ENCODE measurements at places on chromosomes 16 and 17.
A peak's percentile ranks its signal among the peaks of the same experiment; 100 is the strongest.

DNA sequence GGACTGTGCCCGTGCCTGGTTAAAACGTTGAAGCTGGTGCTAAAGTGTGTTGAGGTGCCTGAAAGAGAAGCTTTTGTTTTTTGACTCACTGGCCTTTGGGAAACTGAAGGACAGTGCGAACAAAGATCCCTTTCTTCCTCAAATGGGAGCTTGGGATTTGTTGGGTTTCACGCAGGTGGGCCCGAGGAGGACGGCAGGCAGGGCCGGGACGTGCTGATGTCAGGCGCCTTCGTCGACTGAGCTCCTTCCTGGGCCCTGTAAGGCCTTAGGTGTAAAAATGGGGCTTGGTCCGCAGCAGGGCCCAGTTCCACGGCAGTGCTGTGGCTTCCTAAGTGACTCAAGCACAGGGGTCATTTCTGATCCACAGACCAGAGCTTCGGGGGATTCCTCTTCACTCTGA, 106.9 kb downstream of the BANP start:
- DNase-seq: no peak

- DNase-seq: no peak
These were observed 249.7 kb upstream of the TBX2 start for GRCh38 chr17:61149862-61150362.

DNA sequence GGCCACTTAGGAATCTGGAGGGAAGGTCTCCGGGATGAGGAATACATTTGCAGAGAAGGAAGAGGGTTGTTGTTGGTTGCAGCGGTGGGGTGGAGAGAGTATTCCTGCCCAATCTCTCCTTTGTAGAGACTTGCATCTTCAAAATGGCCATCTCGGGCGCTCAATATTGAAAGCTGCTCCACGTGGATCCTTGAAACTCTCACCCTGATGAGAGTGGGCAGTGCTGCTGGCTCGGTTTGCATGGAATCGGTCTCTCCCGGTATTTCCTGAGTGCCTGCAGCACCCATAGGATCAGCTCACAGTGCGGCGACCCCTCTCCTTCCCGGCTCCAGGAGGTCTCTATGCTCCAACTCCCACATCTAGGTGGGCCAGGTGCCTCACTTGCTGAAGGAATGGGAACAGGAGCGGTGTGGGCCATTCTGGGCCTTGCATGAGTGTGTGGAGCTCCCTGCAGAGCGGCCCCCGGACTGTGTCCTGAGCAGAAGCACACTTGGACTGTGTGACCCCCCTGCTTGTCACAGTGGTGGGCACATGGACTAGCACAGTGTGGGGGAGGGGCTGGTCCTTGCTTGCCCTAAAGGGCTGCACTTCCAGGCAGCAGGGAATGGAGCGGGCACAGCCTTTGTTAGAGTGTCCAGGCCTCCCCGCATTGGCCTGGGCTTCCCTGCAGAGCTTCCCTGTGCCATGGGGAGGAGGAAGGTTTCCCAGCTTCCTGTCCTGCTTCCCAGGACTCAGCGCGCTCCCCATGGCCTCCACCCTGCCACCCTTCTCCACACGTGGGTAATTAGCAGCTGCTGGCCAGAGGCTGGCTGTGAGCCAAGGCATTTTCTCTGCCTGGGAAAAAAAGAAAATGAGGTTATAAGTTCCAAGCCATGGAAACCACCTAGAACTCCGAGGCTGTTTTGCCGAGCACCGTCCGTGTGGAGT, 139.3 kb downstream of the IRF8 start:
- no peak for DNase-seq

DNA sequence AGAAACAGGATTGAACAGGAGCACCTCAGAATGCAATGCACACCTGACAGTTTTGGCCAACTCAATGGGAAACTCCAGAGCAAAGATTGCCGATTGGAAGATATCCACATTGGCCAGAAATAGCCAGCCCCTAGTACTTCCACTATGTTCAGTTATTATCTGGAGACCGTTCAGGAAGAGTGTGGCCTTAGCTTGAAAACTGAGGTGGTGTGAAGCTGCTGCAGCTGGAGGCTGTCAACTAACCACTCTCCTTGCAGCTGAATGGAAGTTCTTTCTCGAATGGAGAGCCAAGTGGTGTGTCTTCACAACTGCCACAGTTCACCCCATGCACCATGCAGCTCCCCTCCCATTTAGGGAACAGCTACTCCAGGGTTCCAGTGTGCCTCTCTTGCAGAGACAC, 61.9 kb upstream of the DHX40 start:
- no peak for DNase-seq

GRCh38 chr17:27550974-27551505, 79.9 kb upstream of the LGALS9 start:
- DNase-seq: no peak

DNA sequence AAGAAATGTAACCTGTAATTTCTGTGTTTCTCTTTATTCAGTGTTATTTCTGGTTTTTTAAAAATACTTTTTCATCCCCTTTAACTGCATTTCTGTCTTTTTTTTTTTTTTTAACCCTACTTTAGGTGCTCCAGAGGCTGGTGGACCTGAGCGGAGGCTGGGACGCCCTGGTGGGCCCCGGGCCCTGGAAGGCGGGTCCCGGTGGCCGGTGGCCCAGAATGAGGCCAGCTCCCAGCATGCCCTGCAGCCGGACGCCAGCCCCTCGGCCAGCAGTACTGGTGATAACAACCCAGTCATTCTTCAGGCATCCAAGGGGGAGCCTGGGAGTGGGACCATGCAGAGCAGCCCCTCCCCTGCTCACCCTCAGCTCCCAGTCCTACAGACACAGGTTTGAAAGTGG, 1.5 kb downstream of the SRCAP start:
- DNase-seq: no peak

GRCh38 chr16:14071576-14072271, 605 bp downstream of the MRTFB start:
- DNase-seq: no peak

DNA sequence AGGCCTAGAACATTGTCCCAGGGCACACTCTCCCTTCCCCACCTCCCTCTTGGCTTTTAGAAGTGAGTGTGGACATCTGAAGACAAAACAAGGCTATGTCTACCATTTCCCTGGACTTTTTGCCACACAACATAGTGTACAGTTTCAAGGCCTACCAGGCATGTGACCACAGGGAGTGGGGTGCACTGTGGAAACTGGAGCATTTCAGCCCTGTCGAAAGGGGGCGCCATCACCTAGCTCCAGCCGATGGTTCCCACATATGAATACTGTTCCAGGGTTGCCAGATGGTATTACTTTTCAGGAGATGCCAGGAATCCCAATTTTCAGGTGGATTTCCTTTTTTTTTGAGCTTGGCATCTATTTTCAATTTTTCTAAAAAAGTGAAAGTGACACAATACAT, 140.7 kb downstream of the KATNIP start:
- no peak for DNase-seq

GRCh38 chr17:64598672-64599071, 63.4 kb downstream of the SMURF2 start:
- no peak for DNase-seq

DNA sequence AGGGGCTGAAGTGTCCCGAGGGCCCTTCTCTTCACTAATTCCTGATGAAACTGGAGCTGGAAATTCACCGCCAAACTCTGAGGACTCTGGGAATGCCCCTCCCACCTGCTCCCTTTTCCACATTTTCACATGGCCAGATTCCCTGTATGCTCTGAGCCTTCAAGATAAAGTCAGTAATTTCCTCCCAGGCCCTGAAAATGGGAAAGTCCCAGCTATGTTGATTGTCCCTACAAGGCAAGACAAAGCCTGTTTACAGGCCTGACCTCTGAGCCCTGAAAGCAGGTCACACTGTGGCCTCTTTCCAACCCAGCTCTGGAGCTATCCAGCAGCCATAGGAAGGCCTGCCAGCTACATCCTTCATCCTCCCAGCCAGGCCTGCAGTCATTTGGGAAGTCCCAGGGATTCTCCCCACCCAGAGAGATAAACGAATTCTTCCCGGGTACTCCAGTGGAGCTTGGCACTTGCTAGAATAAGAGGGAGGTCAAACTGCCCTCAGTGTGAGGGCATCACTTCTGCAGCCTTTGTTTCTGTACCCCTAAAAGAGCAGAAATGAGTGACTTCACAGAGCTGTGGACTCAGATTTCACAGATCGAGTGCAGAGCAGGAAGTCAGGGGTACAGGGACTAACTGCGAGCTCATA, 19.6 kb upstream of the CCL2 start:
- DNase-seq: no peak

GRCh38 chr17:5901731-5902130, 168.4 kb upstream of the WSCD1 start:
- DNase-seq: no peak

DNA sequence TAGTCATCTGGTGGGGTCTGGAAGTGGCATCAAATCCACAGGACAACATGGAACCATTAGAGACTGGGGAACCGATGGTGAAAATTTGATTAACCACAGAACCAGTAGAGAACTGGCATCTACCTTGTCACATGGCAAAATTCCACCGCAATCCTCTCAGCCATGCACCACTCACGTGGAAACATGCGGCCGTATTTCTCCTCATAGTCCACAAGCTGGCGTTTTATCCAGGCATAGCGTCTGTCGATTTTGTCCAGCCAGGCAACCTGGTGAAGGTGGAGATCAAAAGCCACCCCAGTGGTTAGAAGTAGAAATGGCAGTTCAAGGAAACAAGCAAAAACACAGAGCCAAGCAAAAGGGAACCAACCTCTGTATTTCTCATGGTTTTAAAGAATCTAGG, 87.6 kb downstream of the VPS53 start:
- DNase-seq: no peak

DNA sequence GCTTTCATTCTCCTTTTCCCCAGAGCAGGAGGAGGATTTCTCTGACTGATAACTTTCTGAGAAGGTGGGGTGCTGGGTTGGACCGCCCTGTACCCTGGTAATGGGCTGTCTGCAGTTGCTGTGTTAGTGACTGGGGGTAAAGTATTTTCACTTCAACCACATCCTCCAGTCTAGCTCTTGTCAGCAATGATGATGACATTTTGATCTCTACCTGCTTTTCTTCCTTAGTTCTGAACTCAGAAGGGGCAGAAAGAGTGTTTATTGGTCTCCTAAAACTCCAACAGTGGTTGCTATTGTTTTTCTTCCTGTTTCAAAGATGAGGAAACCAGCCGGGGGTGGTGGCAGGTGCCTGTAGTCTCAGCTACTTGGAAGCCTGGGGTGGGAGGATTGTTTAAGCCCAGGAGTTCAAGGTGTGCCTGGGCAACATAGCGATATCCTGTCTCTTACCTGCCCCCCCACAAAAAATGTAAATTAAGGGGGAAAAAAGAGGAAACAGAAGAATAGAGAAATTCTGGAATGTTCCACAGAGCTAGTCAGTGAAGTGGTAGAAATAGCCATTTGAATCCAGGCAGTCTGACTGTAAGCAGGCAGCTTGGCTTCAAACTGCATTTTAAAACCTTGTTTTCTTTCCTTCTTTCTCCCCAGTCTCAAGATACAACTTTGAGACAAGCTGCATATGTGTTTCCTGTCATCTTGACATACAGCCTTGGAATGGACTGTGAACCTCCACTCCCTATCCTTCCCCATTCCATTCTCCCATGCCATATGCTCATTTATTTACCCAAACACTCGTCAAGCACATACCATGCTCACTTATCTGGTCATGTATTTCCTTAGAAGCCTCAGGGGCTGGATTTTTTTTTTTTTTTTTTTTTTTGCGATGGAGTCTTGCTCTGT, 3.3 kb upstream of the N4BP1 start:
- DNase-seq: no peak

DNA sequence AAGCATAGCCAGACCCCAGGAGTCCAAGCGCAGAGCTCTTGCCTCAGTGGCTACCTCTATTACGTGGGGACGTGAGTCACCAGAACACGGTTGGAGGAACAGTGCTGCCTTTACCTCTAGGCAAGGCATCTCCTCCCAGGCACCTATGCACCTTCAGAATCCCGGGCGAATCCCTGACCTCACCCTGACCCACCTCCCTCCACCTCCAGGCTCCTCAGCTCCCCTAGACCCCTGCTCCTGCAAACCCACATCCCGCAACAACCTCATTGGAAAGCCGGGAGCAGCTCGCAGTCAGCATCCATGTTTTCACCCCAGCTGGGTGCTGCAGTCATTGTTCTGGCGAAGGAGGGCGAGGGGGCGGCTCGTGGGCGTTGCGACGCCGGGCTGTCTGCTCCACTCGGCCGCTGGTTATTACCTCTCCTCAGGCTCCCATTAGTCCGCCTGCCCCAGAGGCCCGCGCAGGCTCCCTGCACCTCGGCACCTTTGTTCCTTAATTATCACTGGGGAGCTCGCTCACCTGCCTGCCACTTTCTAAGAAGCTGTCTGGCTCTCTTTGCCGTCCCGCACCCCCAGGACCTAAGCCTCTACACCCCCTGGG, 24.6 kb upstream of the DLX4 start:
- no peak for DNase-seq

- DNase-seq: peak; percentile 49
These were observed 910 bp downstream of the ITGAL start for GRCh38 chr16:30473231-30474073.

DNA sequence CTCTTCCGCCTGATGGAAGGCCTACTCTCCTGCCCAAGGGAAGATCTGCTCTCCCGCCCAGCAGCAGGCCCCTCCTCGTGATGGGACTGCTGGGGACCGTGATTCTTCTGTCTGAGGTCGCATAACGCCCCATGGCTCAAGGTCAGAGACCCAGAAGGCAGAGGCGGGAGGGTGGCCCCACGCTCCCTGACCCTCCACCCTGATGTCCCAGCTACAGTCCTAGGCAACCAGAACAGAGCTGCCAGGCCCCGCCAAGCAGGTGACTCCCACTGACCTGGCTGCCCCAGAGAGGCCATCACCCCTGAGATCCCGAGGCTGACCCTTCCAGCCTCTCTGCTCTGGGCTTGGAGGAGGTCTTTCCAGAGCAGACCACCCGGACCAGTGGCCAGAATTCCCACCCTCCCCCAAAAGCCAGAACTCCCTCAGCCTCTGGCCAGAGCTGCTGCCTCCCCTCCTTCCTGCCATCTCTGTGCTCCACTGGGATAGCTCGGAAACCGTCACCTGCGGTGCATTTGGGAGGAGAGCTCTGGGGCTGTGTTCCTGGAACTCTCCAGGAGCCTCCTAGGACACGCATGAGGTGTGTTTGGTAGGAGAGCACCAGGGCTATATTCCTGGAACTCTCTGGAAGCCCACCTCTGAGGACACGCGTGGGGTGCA, 7.3 kb downstream of the ENPP7 start:
- DNase-seq: no peak

- DNase-seq: no peak
These were observed 79.0 kb downstream of the C16orf78 start for GRCh38 chr16:49452578-49452977.

- no peak for DNase-seq
These were observed 117.4 kb downstream of the IRF8 start for GRCh38 chr16:86016201-86016965.

GRCh38 chr16:47538472-47538871, 77.3 kb downstream of the PHKB start:
- DNase-seq: no peak

DNA sequence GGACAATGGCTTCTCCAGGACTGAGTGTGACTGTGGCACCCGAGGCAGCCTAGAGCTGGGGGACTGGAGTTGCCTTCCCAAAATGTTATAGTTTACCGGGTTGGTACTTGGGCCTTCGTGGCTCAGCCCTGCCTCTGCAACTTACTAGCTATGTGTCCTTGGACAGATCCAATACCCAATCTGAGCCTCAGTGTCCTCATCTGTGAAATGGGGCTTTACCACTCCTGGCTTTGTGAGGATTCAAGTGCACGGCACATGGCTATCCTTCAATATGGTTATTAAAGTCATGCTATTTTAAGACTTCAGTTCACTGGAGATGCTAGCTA, 9.6 kb downstream of the IRX5 start:
- no peak for DNase-seq

Data from activated CD8-positive, alpha-beta memory T cell treated with anti-CD3 and anti-CD28 coated beads for 48 hours (primary cell).